Activated CD4-positive, alpha-beta T cell treated with anti-CD3 and anti-CD28 coated beads, Interleukin-2, amount 50 U/mL, for 16 hours (primary cell): ENCODE measurements at places on chromosomes 1 and 21.
A peak's percentile ranks its signal among the peaks of the same experiment; 100 is the strongest.

DNA sequence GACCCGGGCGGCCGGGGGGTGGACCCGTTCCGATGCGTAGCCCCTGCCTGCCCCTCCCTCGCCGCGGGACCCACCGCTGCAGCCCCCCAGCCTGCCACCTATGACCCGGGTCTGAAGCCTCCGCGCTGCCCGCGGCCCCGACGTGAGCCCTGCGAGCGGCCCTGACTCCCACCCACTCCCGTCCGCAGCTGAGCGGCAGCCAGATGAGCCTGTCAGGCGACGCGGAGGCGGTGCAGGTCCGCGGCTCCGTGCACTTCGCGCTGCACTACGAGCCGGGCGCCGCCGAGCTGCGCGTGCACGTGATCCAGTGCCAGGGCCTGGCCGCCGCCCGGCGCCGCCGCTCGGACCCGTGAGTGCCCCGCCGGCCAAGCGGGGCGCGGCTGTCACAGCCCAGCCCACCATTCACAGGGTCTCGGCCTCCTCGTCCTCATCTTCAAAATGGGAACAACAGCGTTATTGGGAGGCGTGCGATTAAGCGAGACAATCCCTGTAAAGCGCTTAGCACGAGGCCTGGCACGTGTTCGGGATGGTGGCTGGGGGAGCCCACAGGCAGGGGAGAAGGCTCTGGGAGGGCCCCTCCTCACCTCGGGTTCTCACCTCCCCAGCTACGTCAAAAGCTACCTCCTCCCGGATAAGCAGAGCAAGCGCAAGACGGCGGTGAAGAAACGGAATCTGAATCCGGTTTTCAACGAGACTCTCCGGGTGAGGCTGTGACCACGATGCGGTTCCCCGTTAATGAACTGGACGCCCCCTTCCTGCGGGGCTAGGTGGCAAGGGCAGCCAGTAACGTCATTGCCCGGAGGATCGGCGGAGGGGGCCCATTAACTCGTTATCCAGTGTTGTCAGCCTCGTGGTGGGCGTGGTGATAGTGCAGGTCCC lies 8.2 kb downstream of the SYTL1 start:
- no peak for DNase-seq

DNA sequence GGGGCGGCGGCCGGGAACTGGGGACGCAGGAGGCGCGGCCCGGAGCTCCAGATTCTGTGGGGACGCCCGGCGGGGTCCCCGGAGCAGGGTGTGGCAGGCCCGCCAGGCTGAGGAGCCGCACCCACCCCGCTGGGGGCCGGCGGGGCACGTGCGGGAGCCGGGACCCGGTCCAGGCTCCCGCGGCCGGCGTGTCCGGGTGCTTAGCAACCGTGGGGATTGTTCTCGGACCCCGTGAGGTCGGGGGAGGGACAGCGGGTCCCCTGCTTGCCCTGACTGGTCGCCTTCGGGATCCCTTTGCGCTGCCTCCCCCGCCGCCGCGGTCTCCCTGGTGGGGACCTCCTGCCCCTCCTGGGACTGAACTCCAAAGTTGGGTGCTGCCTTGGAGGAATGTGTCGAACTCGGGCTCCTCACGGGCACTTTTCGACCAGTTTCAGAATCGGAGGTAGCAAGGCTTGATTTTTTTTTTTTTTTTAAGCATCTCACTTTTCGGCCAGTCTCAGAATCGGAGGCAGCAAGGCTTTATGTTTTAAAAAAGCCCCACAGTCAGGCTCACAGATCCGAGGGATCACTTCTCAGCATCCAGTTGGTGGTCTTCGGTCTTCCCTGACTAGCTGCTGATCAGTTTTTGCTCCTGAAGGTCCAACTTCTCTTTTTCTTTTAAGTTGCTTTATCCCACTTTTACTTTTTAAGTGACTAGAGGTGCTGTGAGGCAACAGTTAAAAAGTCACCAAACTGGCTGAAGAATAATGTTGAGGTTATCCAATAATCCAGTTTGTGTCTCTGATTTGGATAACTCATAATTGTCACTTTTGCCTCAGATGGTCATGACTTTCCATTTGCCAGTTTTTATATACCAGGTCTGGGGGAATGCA lies 648 bp downstream of the FAM76A start:
- DNase-seq = peak; percentile 46

DNA sequence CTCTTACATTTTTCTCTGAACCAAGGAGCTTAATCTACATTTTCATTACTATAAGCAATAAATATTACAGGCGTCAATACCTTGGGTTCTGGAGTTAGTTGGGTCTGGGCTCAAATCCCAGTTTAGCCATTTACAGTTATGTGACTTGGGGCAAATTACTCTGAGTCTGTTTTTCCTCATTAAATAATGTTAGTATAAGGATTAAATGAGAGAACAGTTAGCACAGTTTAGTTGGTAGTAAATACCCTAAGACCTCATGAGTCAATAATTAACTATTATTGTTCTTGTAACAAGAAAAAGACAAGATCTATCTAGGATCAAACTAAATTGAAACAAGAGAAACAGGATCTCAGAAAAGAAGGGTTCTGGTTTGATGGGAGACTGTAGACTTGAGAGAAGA lies 4.6 kb downstream of the C1orf116 start:
- DNase-seq = no peak

DNA sequence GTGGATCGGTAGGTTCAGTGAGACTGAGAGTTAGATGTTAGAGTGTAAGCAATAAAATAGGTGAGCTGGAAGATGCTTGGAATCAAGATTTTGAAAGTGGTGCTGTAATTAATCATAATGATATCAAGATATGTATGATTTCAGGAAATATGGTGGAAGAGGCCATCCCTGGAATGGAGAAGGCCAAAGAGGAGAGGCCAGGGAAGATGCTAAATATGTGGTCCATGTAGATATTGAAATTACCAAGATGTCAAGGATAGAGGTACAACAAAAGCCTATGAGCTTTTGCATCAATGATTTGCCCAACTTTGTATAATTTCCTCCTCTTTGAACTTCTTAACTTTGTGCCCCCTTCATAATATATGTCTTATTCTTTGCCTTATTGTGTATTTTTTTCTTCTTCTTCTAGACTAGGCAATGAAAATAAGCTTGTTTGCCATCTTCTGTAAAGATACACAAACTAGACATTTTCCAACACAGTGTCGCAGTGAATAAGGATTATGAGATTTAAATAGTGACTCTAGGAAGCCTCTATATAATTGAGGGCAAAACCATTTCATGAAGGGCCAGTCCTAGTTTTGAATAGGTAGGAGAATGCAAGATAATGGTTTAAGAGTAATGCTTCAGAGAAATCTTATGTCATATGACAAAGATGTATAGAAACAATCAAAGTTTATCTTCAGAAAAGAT lies 8.9 kb downstream of the PTGS2 start:
- DNase-seq = no peak

DNA sequence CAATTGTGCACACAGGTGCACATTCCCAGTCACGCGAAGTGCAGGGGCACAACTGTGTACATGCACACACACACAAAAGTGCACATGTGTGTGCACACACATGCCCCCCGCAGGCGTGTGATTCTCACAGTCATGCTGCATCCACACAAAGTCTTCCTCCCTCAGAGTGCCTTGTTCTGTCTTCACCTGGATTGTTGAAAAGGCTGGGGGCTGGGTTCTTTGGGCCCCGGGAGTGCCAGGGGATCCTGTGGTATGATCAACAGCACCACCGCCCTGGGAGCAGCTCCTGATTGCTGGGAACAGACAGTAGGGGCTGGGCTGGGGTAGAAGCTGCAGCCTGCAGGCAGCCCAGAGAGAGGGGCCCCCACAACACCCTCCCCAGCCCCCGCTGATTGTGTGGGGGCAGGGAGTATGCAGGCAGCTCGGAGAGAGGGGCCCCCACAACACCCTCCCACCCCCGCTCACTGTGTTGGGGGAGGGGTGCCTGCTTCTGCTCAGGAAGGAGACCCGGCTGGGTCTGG lies 3.4 kb downstream of the COL18A1 start:
- DNase-seq = no peak

DNA sequence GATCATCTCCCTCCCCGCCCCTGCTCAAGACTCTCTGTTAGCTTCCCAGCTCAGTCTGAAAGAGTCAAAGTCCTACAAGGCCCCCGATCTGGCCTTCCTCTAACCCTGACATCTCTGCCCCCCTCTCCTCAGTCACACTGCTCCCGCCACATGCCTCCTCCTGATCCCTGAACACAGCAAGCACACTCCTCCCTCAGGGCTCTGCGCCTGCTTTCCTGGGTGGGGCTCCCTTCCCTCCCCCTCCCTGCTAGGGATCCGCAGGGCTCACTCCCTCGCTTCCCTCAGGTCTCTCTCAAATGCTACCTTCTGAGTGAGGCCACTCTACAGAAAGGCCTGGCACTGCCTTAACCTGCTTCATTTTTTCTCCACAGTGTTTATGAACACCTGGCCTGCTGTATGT lies 5.7 kb upstream of the GALE start:
- DNase-seq = no peak

DNA sequence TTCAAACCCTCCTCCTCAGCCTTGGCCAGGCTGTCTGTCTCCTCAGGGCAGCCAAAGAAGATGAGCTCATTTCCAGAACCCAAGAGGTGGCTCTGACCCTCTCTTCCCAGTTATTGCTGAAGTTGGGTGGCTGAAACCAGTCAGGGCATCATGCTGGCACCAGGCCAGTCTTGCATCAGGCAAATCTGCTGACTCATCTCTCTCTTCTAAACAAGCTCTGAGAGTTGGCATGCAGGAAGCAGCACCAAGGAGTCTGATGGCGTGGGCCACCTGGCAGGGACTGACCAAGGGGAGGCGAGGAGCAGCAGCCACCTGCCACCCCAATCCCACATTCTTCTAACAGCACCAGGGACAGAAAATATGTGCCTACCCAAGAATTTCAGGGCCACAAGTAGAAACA lies 104.8 kb upstream of the ATP1A1 start:
- peak; percentile 12 for DNase-seq

GRCh38 chr1:207181847-207182246 lies 77.8 kb downstream of the C4BPA start:
- no peak for DNase-seq

DNA sequence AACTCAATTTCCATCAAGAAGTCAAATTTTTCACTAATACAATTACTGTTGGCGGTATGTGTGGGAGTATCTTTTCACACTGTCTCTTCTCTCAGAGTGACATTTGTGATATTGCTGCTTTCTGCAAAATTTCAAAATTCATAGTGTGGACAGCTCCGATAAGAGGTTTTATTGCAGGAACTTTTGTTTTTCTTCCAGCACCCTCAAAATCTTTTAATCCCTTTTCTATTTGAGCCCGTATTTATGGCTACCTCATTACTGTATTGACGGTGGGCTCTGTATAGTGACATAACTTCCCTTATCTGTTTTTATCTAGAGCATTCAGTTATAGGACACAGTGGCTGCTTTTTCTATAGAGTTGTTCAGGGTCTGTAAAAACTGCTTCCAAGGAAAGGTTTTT lies 794.4 kb upstream of the TMPRSS15 start:
- DNase-seq = no peak

- DNase-seq = no peak
Measured at GRCh38 chr1:159010391-159010790, 684 bp downstream of the IFI16 start.

GRCh38 chr1:151062741-151063371 lies 2.7 kb downstream of the MLLT11 start:
- no peak for DNase-seq

GRCh38 chr1:966135-966703 lies at the start of gene PLEKHN1:
Gene PLEKHN1 (plus strand): TSS chr1:966482. CDS start chr1:966532, 50 bp downstream.
- DNase-seq = no peak

DNA sequence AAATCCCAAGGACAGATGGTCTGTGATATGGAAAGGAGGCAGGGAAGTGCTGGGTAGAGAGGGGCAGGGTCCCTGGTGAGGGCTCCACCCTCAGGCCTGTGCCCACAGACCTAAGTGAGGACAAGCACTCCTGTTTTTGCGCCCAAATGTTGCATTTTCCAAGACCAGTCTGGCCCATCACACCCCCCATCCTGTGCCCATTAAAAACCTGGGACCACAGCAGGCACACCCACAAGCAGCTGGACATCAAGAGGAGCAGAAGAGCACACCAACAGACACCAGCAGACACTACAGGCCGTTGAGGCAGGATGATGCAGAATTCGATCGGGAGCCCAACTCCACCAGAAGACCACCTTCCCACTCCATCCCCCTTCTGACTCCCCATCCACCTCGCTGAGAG lies 72.8 kb downstream of the DMRTA2 start:
- no peak for DNase-seq

- DNase-seq = no peak
Measured at GRCh38 chr1:230828421-230828820, 39.9 kb downstream of the C1orf198 start.

DNA sequence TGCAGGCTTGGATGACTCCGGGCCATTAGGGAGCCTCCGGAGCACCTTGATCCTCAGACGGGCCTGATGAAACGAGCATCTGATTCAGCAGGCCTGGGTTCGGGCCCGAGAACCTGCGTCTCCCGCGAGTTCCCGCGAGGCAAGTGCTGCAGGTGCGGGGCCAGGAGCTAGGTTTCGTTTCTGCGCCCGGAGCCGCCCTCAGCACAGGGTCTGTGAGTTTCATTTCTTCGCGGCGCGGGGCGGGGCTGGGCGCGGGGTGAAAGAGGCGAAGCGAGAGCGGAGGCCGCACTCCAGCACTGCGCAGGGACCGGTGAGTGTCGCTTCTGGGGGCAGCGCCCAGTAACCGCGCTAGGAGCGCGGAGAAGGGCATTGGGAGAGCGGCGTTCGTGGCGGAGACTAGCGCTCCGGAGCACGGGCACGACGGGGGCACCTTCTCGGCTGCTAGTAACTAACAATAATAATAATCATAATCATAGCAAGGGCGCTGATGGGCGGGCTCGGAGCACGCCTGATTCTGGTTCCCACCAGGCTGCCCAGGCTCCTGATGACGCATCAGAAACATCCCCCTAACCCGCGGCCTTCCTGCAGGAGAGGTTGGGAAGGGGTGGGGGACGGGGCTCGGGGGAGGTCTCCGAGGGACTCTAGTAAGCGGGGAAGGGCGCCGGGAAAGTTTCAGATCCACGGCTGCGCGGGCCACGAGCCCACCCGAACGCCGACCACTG lies at the start of gene MX1:
MX1 (plus strand) TSS at position 286 of the 722 bp plus-strand sequence. CDS start 5,832 bp downstream, outside the sequence.
- peak; percentile 80 for DNase-seq

GRCh38 chr1:198318085-198318484 lies 161.3 kb downstream of the NEK7 start:
- peak; percentile 21 for DNase-seq

- no peak for DNase-seq
Measured at GRCh38 chr1:210144736-210145135, 87.9 kb upstream of the SERTAD4 start.
